ENCODE measurements at places on chromosomes 11 and 22.

DNA sequence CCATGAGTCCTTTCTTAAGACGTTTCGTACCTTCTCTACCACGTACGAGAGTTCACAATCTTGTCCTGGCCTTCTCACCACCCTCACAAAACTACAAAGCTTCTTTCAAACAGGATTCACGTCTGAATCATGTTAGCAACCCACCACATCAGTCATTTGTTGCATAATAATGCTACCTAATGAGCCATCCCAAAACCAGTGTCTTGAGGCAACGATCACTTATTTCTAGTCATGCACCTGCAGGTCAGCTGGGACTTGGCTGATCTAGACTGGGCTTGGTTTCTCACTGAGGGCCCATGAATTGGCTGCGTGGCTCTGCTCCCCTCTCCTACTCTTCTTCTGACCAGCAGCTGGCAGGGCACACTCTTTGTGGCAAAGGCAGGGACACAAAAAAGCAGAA lies 28.3 kb downstream of the LARGE1 start:
- DNase-seq = no peak

DNA sequence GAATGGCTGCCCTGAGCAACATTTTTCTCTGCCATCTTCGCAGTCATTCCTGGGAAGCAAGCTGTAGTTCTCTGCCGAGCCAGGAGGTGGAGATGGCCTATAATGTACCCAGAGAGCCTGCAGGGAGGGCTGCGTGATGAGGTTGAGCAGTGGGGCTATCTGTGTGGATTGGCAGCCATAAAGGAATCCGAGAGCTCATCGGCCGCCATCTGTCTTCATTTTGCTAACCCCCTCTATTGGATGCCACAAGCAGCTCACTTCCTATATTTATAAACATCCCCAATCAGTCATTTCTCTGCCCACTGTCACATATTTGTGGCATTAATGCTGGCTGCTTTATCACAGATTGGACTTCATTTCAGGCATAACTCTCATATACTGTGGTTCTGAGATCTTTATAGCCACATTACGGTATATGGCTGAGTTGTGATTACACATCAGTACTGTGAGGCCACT lies 209.5 kb downstream of the NTM start:
- DNase-seq = no peak

GRCh38 chr11:587978-588380 lies 11.7 kb downstream of the PHRF1 start:
- DNase-seq = peak; percentile 74

DNA sequence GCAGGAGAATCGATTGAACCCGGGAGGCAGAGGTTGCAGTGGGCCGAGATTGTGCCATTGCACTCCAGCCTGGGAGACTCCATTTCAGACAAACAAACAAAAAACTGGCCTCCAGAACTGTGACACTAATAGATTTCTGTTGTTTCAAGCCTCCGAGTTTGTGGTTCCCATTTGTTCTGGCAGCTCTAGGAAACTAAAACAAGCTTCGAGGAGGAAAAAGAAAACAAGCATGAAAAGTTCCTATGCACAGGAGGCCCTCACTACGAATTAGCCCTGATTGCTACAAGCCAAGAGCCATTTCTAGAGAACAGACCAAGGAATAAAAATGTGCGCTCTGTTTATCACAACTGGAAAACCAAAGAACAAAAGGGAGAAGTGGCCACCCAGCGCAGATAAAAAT lies 47.8 kb upstream of the SHANK2 start:
- DNase-seq = no peak

DNA sequence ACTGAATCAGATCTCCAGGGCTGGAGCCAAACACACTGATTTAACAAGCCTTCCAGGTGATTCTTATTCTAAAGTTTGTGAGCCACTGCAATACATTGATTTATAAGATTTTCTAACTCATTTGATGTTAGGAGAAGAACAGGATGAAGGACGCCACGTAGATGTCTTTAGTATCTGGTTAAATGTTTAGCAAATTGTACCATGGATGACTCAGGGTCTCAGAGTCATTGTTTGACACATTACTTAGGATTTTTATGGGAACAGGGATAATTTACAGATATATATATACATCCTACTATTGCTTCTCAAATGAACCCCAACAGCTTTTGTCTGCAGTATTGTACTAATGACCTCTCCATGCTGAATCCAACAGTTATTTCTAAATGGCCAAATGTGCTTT lies 143.1 kb upstream of the DDI1 start:
- DNase-seq = no peak

DNA sequence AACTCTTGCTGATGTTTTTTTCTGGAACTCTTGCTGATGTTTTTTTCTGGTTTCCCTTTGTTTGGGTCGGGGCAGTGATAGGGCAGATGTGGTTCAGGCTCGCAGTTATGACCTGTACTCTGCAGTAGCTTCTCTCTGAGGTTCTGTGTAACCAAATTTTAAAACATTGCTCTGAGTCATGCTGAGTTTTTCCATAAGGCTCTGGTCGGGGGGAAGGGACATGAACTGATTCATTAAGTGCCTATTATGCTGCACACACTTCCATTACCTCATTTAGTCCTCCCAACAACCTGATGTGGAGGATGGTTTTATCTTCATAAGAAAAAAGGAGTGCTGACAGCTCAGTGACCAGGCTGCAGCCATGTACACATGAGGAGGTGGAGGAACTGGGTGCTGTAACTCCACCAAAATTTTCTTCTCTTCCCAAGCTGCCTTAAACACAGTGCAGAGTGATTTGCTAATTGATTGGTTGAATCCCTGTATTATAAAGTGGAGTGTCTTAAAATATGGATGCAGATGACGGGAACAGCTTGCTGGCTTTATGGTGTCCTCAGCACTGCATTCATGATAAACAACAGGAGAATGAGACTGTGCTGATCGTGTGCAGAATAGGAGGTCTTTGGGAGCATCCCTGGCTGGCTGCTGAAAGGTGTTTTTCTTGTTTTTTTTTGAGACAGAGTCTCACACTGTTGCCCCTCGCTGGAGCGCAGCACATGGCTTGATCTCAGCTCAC lies 19.1 kb downstream of the TNRC6B start:
- DNase-seq = peak; percentile 60

GRCh38 chr11:107720303-107720774 lies 8.5 kb upstream of the SLN start:
- no peak for DNase-seq

DNA sequence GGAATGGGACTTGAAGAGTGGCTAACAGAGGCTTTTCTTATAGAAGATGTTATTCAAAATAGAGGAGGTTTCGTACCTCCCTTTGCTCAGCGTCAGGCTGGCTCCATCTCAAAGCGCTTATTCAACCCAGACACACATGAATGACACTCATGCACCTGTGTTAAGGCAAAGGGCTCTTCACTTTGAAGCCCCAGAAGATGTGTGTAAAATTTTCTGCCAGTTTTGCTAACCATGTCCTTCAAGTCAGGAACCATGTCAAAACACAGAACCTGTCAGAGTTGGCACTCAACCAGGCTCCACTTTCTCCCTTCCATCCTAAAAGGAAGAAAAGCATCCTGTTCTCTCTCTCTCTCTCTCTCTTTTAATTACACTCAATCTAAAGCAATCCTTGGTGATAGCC lies 352.8 kb upstream of the NARS2 start:
- no peak for DNase-seq

- DNase-seq = no peak
These were observed 1.6 kb downstream of the IRF7 start for GRCh38 chr11:614021-614622.

GRCh38 chr11:3888876-3889275 lies 33.4 kb downstream of the STIM1 start:
- DNase-seq = no peak

DNA sequence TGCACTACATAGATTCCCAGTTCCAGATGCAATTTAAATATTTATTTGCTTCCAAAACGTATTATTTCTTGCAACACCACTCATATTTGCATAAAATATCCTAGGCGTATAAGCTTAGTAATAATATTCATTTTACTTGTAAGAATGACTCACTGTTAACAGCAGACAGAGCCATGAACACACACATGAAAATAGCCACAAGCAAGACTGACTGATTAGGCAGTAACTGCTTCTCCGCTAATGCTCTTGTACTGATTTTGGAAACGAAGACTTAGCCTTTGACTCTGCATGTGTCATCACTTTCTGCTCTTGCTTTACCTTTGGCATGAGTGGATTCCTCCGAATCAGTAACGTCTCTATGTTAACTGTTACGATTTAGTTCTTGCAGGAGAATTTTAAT lies 6.0 kb downstream of the OR10Q1 start:
- no peak for DNase-seq

GRCh38 chr22:25366408-25366807 lies 147.0 kb downstream of the CRYBB2 start:
- DNase-seq = no peak

DNA sequence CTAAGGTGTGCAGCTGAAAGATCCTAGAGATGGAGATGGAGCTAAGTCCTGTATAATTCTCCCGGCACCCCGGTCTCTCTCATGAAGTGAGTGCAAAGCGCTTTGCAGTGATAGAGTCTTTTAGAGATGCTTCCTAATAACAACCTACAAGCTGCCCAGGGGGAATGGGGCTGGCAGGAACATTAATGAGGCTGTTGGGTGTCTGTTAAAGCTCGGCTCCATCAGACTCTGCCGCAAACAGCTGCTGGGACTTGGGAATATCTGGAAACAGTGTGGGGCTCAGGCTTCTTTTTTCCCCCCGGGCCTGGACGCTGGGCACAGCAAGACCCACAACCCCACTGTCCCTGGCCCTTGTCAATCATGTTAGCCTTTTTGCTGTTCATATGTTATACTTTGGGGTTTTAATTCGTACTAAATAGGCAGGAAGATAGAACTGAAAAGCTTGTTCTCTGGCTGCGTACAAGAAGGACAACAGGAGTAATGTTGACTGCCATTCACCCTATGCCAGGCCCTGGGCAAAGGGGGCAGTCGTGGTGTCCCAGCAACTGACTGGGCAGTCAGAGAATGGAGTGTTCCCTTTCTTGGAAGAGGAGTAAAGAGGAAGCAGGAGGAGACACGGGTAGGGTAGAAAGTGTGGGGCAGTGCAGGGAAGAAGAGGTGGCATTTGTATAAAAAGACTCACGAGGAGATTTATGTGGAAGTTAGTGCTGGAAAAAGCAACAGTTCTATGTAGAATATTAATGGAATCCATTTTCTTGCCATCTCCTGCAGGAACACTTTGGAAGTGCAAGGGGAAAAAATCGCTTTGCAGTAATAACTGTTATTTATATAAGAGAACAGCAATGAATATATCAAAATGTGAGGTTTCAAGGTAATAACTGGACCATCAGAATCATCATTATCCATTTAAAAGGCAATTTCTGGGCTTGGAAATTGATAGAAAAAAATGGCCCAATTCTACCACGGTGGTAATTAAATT lies 232.8 kb downstream of the GRIK4 start:
- no peak for DNase-seq

DNA sequence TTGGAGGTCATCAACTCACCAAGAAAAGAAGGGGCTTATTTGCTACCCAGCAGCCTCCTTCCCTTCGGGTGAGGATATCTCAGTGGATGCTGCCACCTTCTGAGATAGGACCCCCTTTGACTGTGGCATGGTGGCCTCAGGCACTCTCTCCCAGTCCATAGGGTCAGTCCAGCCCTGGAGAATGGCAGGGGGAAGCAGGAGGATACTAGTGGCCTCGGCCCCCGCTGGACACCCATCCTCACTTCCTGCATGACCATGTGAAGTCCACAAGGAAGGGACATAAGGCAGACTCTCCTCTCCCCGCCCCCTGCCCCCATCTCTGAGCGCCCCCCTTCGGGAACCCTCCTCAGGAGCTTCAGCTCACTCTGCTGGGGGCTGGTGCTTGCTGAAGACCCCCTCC lies 24.4 kb downstream of the TPBGL start:
- DNase-seq = no peak

DNA sequence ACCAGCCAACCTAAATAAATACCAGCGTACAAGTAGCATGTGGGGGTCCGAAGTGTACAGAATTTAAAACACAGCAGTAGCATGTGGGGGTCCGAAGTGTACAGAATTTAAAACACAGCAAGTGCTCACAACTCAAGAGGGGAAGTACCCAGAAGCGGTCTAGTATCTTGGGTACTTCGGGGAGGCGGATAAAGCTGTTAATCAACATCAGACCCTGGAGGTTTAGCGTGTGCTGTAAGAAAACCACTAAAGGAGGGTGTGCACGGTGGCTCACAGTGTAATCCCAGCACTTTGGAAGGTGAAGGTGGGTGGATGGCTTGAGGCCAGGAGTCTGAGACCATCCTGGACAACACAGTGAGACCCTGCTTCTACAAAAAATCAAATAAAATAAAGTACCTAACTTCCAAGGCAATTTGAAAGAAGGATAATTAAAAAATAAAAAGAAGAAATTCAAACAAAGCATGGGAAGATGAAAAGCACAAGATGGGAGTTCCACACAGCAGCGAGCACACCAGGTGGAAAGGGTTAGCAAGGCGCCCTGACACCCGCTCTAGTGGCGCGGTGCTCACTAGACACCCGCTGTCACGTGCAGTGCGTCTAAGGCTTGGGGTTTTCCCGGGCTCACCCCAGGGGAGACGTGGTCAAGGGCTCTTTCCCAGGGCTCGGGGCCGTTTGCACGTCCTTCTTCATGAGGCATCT lies 35.0 kb upstream of the MOB2 start:
- no peak for DNase-seq

DNA sequence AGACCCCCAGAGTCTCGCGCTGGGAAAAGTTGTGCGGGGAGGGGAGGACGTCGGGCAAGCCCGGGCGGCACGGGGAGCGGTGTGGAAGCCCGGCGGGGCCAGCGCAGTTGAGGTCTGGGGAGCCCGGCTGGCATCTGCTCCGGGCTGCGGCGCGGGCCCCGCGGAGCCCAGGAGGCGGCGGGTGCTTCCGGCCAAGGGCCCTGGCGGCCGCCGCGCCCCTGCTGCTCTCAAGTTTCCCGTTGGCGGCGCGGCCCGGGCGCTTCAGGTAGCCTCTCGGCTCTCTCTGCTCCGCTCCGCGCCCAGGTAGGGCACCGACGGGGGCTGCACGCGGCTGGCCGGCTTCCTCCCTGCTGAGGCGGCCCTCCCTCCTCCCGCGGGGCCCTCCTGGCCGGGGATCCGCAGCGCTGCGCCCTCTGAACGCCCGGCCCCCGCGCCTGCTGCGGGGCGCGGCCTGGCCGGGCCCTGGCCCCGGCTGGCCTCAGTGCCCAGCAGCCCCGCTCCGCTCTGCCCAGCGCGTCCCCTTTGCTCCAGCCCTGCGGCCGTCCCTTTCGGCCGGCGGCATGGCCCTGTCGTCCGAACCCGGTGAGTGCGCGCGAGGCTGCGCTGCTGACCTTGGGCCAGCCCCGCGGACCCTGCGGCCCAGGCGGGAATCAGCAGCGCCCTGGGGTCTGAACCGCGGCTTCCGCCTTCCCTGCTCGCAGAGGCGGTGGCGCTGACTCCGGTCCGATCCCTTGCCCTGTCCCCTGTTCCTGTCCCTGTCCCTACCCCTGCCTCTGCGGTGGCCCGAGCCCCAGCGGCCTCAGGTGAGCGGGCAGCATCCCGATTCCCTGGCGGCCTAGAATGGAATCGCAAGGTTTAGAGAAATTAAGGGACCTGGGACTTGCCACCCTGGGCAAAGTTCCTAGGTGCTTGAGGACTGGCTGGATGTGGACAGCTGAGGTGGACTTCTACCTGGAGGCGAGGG lies 4.3 kb upstream of the AMPD3 start:
- peak; percentile 44 for DNase-seq
